WTC11 (cell line): ENCODE measurements at places on chromosomes 11 and 22. TPM values are rescaled to one million over a fixed set of nuclear protein-coding genes. Genes with fewer than 3 reads are reported as not detected.

DNA sequence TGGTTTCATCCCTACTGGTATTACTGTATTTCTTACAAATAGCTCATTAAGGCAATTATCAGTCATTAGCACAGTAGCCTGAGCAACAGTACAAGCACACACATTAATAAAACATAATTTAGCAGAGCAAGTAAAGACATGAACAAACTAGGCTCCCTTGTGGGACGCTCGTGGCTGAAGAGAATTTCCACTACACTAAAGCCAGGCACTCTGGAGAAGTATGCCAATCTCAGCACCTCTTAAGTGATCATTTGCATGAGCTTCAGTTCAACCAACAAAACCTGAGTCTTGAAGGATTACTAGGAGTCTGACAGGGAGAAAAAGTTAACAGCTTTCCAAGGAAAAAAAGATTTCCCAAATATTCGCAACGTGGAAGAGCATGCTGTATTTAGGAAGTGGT lies 109.1 kb downstream of the LARGE1 start:
- DNase-seq: no peak

Gene NPAT
- 14.3 to 17.2 TPM (median 14.4 TPM) in 3 replicates for total RNA-seq

GRCh38 chr22:46030231-46030880 lies 53.4 kb upstream of the WNT7B start:
- DNase-seq: peak; percentile 8

DNA sequence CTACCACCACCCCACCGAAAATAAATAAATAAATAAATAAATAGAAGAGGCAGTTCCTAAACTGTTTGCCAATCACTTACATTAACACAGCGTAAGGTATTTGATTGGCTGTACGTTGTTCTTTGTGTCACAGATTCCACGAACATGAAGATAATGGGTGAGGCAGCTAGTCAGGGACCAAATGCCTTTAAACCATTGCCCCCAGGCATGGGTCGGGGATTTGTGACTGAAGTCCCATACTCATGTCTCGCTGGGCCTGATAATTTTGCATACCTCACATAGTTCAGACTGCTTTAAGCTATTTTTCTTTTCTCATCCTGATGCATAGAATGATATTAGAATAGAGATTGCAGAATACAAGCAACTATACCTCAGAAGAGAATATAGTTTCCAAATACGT lies 3.6 kb upstream of the CBL start:
- no peak for DNase-seq

- peak; percentile 77 for DNase-seq
Observed at GRCh38 chr11:71266114-71266833, 13.9 kb upstream of the SHANK2 start.

DNA sequence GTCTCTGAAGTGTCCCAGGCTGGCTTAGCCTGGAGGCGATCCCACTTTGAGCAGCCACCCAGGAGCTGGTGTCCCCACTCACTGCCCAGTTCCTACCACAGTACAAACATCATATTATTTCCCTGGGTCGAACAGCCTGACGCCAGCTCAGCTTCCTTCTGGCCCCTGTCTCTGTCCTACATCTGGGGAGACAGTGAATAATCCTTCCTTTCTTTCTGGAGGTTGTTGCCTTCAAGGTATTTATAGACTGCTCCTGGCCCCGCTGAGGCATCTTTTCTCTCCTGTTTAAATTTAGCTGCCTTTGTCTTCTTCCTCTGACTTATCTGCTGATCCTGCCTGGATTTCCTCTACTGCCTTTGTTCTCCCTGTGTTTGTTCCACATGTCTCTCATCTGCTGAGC lies 56.8 kb upstream of the LRRC55 start:
- no peak for DNase-seq

DNA sequence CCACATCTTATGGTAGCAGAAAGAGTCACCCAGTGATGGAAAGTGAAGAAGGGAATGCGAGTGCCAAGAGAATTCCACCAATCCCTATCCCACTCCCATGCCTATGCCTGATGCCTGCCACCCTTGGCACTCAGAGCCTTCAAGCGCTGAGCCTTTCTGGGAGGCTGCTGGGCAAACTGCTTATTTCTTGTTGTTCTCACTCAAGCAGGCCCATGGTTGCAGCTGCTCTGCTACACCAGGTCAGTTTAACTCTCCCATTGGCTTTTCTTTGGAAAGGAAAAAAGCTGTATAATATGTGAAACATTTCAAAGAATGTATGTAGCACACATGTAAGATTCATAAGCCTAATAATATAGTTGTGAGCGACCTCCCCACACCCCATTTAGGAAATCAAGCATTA lies 41.4 kb downstream of the DGCR2 start:
- no peak for DNase-seq

DNA sequence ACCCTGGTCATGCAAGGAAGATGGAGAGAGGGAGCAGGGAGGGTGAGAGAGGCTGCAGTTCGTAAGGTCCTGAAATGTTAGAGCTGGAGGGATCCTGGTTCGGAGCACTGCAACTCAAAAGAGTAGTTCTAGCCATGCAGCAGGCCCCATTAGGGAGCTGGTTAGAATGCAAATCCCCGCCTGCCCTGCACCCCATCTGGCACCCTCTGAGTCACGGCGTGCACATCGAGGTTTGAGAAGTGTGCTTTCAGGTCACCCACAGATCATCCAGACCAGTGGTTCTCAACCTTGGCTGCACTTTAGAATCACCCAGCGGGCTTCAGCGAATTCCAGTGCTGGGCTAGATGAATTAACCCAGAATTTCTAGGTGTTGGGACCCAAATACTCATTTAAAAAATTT lies 48.2 kb downstream of the ST3GAL4 start:
- no peak for DNase-seq

DNA sequence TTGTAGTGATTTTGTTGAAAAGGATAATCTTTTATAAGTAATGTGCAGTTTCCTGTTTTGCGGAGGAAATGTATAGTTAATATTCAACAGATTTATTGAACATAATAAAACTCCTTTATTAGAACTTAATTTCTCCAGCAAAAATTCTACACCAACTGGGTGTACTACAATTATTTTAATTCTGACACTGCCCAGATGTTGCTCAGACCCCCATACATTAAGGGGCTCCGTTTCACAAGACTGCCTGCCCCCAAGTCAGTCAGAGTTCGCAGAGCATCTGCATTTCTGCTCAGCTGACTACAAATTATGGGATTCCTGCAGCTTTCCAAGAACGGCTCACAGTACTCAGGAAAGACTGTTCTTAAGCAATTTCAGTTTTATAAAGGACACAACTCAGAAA lies 6.2 kb downstream of the CEP57 start:
- no peak for DNase-seq

Gene SIPA1
- total RNA-seq: 63.3 to 71.7 TPM (median 65.4 TPM) in 3 replicates

GRCh38 chr11:15072551-15073143 lies 746 bp upstream of the CALCB start:
- no peak for DNase-seq

Gene CARD16
- not detected in 3 replicates for total RNA-seq

Gene C22orf42
- total RNA-seq: 0.61 to 0.78 TPM (median 0.69 TPM) in 3 replicates

Gene DEUP1
- 0.16 to 0.53 TPM (median 0.44 TPM) in 3 replicates for total RNA-seq
